GM18507 (cell line): ENCODE measurements at places on chromosomes 12 and 14.

GRCh38 chr12:48221645-48222044, 18.6 kb upstream of the OR10AD1 start:
- DNase-seq: no peak

GRCh38 chr14:89797148-89797547, 157.4 kb downstream of the EFCAB11 start:
- no peak for DNase-seq

DNA sequence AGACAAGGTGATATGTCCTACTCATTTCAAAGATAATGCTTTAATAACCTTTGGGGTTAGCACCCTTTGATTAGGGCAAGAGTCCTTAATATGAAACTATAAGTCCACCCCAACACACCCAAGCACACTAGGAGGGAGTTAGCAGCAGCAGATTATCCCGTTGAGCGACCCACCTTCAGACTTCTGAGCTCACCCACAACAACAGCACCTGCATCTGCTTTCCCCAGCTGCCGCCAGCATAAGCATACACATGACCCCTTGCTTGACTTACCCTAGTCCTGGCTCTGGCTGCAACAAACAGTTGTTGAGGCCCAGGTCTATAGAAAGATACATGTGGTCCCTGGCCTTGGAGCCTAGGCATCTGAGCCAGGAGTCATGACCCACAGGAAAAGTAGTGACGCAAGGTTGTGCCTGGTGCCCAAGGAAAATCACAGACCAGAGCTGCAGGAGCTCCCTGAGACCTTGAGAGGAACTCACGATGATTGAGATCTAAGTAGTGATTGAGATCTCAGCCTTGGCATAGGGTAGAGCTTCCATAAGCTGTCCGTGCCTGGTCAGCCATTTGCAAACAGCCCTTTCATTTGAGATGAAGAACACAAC, 19.0 kb downstream of the ZDHHC22 start:
- DNase-seq: no peak

GRCh38 chr12:65510584-65511050, 232.1 kb downstream of the MSRB3 start:
- DNase-seq: no peak
